ENCODE measurements at places on chromosomes 1 and 21.

- DNase-seq = no peak
Measured at GRCh38 chr1:41521766-41522165, 37.3 kb upstream of the EDN2 start.

- DNase-seq = no peak
Measured at GRCh38 chr1:27994060-27994459, 34.3 kb downstream of the XKR8 start.

DNA sequence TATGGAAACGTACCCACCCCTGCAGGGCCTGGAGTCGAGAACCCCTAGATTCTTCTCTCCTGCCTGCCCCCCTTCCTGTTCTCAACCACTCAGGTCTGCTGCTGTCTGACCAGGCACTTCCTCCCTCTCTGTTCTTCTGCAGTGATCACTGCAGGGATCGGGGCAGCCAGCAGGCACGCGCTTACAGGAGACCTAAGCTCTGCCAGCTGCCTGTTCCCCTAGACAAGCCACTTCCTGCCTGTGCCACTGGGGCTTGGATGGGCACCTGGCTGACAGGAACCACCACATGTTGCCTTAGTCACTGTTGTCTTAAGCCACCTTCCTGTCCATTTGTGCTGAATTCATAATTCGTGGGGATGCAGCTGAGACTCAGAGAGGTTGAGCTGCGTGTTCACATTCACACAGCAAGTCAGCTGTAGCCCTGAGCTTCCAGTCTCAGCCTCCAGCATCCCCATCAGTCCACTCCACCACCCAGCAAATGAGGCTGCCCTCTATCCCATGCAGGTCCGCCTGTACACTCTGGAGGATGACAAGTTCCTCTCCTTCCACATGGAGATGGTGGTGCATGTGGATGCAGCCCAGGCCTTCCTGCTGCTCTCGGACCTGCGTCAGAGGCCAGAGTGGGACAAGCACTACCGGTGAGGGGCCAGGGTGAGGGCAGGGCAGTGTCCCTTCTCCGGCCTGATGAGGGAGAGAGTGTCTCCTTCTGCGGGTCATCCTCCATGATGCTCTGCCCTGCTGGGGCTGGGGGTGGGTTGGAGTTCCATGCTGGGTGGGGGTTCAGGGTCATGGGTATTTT is 18.6 kb downstream of the FAM151A start:
- DNase-seq = no peak

- no peak for DNase-seq
Measured at GRCh38 chr1:175773571-175773970, 30.2 kb upstream of the TNR start.

DNA sequence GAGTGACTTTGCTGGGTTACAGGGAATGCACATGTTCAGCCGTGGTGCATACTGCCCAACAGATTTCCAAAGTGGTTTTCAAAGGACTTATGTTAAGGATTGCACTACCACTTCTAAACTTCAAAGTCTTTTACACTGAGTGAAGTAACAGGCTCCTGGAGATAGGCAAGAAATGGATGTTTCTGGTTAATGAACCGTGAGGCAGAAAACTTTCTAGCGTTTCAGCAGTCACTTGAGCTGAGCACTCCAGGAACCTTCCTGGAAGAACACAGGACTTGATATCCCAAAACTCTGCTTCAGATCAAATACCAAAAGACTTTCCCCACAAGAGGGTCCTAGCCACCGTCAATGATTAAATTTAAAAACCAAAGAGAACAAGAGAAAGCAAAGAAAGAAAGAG is 74.3 kb upstream of the ATP1A1 start:
- no peak for DNase-seq

DNA sequence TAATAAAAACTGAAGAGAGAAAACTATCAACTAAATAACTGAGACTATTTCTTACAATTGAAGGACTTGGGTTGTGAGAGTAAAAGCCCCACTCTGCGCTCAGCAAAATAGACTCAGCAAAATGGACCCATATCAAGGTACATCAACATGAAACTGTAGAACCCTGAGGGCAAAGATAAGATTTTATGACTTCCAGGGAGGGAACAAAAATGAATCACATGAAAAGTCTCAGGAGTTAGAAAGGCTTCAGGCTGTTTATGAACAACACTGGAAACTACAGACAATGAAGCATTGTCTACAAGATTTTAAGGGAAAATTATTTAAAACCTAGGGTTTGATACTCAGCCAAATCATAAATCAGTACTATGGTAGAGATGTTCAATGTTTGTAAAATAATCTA is 434.3 kb downstream of the PTPRC start:
- DNase-seq = no peak

- DNase-seq = peak; percentile 83
Measured at GRCh38 chr1:203340112-203340790, 10.7 kb downstream of the FMOD start.

GRCh38 chr1:14788080-14788479 is 189.6 kb downstream of the KAZN start:
- DNase-seq = no peak

DNA sequence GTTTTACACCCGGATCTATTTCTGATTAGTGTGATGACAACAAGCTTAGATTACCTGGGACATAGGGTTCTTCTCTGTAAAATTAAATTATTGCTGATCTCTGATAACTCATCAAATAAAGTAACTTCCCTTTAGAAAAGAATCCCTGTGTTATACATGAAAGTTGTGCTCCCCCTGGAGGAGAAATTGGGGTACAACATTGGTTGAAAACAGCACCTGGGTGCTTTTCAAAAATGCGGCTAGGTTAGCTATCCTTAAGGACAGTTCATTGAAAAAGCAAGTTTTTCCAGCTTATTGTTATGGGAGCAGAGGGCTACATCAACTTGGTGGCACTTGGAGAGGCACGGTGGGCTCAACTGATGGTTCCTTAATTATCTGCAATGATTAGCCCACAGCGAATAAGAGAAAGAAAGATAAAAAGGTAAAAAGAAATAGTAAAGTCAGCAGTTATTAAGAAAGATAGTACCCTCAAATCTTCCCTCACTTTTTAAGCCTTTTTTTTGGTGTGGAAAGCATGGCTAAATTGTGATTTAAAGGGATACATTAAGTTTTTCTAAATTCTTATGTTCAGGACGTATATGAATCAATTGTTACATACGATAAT is 97.8 kb downstream of the FMN2 start:
- no peak for DNase-seq

DNA sequence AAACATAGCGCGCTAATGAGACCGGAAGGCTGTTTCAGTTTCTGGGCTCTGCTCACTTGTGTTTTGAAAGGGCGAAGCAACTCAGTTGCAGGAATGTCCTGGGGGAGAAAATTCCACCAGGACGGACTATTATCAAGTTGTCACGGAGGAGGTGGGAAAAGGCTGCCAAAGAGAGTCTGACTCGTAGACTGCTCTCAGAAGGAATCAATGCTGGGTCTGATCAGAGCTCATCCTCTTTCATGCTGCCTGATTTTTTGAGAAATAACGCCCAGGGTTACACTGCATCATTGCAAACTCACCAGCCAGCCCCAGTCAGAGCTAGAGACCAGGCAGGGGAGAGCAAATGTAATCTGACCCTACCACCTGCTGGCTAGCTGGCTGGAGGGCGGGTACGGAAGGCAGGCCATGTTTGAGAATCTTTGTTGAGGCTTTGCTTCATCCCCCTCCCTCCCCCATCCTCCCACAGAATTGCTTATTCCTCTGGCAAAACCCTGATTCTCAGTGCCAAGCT is 36.4 kb upstream of the BCL9 start:
- DNase-seq = no peak

- DNase-seq = no peak
Measured at GRCh38 chr1:97792655-97793054, 128.2 kb downstream of the DPYD start.

DNA sequence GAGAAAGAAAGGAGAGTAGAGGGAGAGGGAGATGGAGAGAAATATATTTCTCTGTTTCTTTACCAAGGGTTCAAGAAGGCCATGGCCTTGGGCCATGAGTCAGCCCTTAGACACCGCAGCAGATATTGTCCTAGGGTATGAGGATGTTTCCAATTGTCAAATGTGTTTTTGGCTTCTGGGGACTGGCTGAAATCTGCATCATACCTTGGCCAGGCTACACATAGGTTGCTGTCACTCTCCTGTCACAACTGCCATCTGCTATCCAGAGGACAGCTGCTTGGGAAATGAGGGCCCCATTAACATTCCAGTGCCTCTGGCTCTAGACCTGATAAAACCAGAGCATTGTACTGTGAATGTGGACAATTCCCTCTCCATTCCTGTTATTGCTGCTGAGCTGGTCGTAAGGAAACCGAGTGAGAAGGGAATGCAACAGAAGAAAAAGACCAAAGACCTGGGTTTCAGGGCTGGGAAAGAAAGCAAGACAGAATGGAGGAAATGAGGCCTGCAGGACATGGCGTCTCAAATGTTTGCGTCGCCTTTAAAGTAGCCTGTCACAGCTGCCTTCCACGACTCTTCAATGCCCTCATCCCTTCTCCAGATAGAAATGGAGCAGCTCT is 8.8 kb upstream of the PIGC start:
- DNase-seq = no peak

All from cardiac septum (tissue), 1 donor.